ENCODE measurements at places on chromosomes 4 and X.

GRCh38 chrX:3119376-3119775 is 78.1 kb downstream of the ARSF start:
- no peak for DNase-seq

GRCh38 chr4:8391972-8392371 is 48.6 kb downstream of the ACOX3 start:
- DNase-seq: no peak

DNA sequence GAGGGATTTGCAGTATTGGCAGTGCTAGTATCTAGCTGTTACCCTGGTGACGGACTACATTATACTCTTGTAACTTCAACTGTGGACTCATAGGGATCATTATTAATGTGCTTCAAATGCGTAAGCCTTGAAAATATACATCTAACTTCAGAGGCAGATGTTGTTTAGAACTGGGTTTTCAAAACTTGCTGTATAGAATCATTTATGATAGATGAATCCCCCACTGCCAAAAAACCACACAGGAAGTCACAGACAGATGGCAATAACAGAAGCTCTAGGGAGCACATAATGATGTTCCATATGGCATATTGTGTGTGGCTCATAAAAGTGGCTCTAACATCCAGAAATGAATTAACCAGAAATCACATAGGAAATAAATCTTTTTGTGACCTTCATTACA is 62.3 kb upstream of the RELL1 start:
- no peak for DNase-seq

GRCh38 chrX:132491191-132491590 is 2.4 kb upstream of the MBNL3 start:
- DNase-seq: no peak

- DNase-seq: peak; percentile 82
Measured at GRCh38 chr4:145679520-145679919, 426 bp upstream of the C4orf51 start.

DNA sequence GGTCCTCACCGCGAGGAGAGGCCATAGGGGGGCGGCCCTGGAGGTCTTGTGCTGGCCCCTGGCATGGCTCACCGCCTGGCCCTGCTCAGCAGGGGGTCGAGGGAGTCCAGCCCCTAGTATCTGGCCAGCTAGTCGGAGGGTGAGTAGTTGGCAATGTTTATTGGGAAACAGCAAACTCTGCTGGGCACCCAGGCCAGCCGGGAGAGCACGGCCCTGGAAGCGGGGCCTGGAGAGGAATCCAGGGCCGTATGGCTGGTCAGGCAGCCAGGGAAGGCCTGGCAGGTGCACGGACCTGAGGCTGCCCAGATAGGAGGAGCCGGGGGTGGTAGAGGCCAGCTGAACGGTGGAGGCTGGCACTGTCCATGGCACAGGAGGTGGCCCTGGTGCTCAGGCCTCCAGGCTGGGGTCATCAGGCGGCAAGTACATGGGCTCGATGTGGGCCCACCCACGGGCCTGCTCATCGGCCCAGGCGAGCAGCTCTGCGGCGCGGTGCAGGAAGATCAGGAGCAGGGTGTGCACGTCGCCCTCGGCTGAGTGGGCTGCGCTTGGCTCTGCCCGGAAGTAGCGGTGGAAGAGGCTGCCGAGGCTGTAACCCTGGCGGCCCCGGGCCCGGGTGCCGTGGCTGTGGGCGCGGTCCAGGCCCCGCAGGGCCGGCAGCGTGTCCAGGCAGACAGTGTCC is 1.4 kb downstream of the TREX2 start:
- DNase-seq: no peak

DNA sequence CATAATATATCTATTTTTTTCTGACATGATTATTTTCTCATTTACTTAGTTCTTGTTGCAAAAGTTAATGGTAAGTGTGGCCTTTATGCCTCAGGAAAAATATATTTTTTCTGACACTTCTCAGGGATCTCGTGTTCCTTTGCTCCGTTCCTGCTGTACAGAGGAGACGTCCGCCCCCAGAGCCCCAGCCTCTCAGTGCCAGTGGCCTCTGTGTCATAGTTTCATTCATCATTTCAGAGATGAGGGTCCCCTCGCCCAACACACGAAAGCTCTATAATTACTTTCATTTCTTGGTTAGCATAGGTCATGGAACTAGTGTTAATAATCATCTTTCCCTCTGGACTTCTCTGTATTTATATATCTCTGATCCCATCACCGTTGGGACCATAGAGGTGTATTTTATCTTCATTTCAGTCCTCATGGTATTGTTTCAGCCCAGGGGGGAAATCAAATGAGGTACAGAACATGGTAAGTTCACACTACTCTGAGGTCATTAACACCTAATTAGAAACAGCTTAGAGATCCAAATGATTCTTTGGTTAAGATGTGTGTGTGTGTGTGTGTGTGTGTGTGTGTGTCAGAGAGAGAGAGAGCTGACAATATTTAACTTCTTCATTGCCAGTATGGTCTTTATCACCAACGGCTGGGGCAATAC is 631.1 kb upstream of the TENM3 start:
- no peak for DNase-seq

DNA sequence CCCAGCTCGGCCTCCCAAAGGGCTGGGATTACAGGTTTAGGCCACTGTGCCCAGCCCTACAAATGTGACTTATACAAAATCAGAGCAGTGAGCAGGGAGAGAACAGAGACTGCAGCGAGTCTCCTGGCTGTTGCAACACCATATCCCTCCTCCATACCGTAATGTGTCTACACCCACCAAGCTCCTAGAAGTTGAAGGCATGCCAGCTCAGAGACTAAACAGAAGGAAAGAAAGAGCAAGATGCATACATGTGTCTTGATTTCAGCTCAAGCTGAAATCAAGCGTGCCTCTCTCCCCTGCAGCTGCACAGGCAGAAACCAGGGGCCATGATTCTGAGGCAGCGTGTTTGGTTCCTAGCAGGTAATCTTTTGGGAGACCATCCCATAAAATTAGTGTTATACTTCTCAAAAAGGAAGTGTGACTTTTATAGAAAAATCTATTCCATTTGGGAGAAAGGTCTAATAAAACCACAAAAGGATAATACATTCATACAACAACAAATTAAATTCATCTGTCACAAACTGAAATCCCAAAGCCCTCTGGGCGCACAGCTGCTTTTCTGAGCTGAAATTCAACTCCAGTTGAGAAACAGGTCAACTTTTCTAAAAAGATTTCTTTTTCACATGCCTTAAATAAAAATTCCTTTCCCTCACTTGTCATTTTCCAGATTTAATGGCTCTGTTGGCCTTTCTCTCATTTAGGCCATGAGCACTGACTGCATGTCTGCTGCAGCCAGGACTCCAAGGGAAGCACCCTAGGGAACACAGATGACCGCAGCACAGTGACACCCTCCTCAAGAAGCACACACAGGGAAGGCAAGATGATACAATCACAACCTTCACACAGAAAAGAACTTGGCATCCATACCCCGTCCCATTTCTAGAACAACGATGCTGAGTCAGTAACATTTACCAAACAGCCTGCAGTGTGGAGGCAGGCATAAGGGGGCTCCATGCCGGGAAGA is 34.4 kb downstream of the AFAP1 start:
- DNase-seq: no peak

- DNase-seq: no peak
Measured at GRCh38 chrX:52923781-52924241, 26.7 kb downstream of the FAM156B start.

DNA sequence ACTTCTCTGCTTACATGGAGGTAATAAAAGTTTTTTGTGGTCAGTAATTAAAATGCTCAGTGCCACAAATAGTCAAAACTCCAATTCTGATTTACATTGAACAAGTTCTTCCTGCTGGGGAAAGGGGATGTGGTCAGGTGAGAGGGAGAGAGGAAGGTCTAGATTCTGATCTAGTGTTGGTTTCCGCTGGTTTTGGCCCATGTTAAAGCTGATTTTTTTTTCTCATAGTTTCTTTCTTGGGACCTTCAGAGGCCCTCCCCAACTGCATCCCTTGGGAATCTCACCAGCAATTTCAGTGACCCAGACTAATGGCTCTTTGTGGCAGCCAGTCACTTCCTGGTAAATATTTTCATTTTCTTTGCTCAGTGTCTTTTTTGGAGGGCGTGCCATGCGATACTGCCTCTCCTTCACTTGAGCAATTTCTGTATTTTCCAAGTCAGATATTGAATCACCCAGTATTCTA is 332.7 kb downstream of the RAPGEF2 start:
- no peak for DNase-seq

DNA sequence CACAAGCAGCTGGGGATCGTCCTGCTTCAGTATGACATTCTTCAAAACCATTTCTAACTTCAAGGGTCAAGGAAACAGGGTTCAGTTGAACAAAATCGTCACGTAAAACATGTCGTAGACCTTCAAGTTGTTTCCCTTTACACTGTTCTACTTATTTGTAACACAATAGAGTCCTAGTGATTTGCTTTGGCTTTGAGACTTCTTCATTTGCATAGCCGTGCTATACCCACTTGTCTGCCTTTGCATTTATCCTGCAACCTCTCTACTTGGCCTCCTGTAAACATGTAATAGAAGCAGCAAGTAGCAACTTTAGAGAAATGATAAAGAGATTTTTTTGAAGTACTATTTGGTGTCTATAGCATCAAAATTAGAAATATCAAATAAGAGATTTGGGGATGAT is 194.9 kb downstream of the SLC7A11 start:
- DNase-seq: no peak

DNA sequence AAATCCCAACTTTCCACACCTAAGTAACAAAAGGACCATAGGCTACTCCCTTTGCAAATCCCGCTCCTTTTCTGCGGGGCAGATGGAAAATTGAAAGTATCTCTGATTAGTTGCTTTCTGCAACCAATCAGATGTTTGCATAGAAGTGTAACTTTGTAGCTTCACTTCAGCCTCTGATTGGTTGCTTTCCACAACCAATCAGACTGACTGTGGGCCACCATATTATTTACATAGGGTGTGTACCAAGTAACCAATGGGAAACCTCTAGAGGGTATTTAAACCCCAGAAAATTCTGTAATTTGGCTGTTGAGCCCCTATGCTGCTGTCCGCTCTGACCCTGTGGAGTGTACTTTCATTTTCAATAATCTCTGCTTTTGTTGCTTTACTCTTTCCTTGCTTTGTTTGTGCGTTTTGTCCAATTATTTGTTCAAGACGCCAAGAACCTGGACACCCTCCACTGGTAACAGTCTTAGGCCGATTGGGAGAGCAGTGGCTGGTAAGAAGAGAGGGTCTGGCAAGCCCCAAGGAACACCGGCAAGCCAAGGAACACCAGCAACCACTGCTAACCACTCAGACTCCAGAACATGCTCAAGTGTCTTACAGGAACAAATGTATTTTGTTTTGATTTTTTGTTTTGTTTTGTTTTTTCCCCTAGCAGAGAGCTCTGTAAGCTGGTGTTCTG is 125.5 kb upstream of the MAP3K15 start:
- DNase-seq: no peak

DNA sequence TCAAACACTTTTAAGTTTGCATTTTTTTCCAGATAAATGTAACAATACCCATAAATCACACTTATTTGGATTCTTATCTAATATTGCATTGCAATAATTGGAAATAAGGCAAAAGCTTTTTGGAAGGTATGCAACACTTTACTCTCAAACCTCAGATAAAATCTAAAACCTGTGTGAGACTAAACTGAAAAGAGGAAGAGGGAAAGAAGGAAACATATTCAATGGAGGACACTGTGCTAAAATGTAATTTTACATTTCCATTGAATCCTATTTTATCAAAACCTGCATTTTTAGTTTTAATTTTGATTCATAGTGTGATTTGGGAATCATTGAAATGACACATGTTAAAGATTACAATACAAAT is 99.4 kb downstream of the HPGD start:
- DNase-seq: no peak

DNA sequence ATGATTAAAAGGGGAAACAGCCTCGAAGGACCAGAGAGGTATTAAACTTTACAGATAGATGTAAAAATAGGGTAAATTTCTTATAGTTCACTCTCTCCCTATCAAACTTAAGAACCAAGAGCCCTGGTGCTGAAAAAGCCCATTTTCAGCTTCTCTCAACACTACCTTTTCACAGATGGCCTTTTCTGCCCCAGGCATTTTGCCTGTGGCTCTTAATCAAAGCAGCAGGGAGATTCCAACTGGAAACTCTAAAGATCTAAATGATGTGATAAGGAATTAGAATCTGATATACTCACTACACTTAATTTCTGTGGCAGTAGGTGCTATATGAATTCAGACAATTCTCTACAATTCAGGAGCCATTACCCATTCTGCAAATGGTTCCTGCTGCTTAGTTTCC is 60.0 kb downstream of the AMMECR1 start:
- no peak for DNase-seq

DNA sequence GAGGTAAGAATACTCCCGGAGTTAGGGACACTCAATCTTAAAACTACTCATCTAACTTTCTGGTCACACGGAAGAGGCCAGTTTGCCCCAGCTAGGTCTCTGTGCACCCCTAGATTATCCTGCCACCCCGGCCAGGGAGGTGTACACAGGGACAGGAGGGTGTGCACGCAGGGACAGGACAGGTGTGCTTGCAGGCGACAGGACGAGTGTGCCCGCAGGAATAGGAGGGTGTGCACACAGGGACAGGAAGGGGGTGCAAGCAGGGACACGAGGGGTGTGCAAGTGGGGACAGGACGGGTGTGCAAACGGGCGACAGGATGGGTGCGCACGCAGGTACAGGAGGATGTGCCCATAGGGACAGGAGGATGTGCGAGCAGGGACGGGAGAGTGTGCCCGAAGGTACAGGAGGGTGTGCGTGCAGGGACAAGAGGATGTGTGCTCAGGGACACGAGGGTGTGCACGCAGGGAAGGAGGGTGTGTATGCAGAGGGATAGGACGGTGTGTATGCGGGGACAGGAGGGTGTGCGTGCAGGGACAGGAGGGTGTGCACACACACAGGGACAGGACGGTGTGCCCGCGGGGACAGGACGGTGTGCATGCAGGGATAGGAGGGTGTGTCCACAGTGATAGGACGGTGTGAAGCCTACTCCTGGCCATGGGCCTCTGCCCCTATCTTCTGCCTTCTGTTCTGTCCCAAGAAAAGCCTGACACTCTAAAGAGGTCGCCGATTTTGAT is 4.1 kb downstream of the TMEM271 start:
- DNase-seq: no peak

- peak; percentile 70 for DNase-seq
Measured at GRCh38 chrX:155819966-155820491, 61.1 kb upstream of the VAMP7 start.

DNA sequence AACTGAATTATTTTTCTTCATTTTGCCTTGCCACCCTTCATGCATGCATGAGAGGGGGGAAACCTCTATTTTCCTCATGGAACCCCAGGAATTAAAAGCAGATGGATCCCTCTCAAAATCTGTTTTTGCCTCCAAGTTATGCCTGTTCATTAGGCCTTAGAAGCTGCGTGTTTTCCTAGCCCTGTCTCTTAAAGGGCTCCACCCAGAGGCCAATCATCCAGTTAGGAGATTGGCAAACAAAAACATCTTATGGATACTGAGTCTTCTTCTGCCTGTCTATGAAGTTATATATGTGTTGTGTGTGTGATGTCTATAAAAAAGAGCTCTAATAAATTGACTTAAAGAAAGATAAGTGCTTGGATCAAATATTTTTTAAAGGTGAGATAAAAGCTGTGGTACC is 142.9 kb downstream of the ANAPC10 start:
- no peak for DNase-seq

Measured in COR-L47 (cell line).